ENCODE measurements at places on chromosomes 2 and 18.

- DNase-seq: no peak
These were observed 1.5 kb downstream of the EPAS1 start for GRCh38 chr2:46298522-46299353.

DNA sequence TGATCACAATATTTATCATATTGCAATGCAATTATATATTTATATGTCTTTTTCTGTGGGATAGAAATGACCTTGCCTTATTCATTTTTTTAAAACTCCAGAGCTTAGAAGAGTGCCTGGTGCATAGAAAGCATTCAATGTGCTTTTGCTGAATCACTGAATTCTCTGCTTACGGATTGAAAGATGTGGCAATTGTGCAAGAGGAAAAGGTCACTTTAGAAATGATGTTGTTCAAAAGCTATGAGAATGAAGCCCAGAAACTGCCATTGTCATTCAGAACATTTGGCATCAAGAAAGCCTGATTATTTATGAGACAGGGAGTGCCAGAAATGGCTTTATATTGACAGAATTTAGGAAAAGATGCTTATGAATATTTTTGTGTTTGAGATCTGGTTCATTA is 678.6 kb upstream of the CDH2 start:
- DNase-seq: no peak

DNA sequence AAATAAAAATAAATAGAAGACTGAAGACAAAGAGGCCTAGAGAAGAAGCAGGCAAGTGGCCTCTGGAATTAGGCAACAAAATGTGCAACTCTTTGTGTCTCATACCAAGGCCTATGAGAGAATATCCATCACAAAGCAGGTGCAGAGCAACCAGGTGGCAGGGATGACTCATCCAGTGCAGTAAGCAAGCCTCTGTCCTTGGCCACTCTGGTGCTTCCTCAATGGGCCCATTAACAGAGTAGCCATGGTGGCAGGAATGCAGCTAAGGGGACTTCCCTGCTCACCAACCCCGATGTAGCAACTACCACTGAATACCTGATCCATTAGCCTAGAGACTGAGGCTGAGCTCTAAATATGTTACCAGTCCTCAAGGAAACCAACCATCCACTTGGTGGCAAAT is 11.0 kb upstream of the EPG5 start:
- no peak for DNase-seq

DNA sequence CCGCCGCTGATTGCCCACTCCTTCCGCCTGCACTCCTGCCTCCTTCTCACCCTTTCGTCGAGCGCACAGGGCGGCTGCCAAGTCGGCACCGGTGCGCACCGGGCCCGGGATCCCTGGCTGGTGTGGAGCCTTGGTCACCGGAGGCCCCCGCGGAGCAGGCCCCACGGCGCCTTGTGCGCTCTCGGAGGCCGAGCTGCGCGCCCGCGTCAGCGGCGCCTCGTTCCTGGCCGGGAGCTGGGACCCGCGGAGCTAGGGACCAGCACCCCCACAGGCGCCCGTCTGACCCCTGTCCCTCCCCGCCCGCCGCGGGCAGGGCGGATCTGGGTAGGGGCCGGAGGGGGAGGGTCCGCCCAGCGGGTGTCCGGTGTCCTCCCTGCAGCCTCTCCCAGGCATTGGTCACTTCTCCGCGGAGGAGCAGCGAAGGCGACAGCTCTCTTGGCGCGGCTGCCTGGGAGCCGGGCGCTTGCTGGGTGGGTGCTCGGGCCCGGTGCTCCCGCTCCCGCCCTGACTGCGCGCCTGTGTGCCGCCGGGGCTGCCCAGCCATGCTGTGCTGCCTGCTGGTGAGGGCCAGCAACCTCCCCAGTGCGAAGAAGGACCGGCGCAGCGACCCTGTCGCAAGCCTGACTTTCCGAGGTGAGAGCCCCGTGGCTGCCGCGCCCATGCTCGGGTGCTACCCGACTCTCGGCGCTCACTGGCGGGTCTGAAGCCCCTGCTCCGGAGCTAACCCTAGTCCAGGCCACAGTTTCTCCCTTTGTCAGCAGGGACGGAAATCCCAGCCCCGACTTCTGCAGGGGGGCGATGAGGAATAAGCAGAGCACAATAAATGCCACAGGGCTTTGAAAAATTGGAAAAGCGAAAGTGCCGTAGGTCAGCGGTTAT is 13.2 kb downstream of the DYSF start:
- no peak for DNase-seq

- no peak for DNase-seq
These were observed 36.8 kb upstream of the ATP8B1 start for GRCh38 chr18:57839942-57840381.

- DNase-seq: no peak
These were observed 24.9 kb downstream of the CIDEA start for GRCh38 chr18:12278741-12279682.

GRCh38 chr2:48169141-48169592 is 262.9 kb upstream of the FBXO11 start:
- no peak for DNase-seq

- no peak for DNase-seq
These were observed 100.9 kb upstream of the NEUROD1 start for GRCh38 chr2:181781078-181781786.

DNA sequence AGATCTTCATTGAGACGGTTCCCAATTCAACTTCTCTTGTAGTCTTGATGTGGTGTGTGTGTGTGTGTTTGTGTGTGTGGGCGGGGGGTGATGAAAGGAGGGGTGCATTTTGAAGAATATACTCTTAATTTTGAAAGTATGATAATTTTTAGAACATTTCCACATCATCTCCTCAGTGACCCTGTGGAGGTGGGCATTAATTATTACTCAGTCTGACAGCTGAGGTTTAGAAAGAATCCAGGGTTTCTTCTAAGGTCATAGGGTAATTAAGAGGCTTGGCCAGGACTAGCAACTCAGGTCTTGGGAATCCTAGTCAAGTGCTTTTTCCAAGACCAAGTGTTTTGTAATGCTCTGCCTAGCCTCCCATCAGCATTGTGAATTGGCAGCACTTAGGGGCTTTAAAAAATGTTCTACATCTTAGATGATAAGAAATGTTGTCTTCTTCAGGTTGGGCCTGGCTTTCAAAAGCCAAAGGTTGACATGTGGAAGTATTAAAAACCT is 100.5 kb downstream of the SPTBN1 start:
- no peak for DNase-seq

All from stimulated activated CD8-positive, alpha-beta memory T cell treated with anti-CD3 and anti-CD28 coated beads, Interleukin-15, amount 100 ng/mL, for 24 hours (primary cell).